ENCODE measurements at places on chromosomes 5 and 9. TPM values are rescaled to one million over a fixed set of nuclear protein-coding genes. Genes with fewer than 3 reads are reported as not detected.

The DNAJC25 gene
- 6.4 TPM for total RNA-seq

The MCTP1 gene
- total RNA-seq = 86.0 TPM

The PCDHB3 gene
- total RNA-seq = 0.27 TPM

The LCN10 gene
- total RNA-seq = not detected

The LCN9 gene
- total RNA-seq = not detected

The HSPB3 gene
- total RNA-seq = not detected

The CFAP77 gene
- not detected for total RNA-seq

The PLAC8L1 gene
- not detected for total RNA-seq

Measured in thoracic aorta endothelial cell (primary cell).